ENCODE measurements at places on chromosomes 2 and 18. TPM values are rescaled to one million over a fixed set of nuclear protein-coding genes. Genes with fewer than 3 reads are reported as not detected.

DNA sequence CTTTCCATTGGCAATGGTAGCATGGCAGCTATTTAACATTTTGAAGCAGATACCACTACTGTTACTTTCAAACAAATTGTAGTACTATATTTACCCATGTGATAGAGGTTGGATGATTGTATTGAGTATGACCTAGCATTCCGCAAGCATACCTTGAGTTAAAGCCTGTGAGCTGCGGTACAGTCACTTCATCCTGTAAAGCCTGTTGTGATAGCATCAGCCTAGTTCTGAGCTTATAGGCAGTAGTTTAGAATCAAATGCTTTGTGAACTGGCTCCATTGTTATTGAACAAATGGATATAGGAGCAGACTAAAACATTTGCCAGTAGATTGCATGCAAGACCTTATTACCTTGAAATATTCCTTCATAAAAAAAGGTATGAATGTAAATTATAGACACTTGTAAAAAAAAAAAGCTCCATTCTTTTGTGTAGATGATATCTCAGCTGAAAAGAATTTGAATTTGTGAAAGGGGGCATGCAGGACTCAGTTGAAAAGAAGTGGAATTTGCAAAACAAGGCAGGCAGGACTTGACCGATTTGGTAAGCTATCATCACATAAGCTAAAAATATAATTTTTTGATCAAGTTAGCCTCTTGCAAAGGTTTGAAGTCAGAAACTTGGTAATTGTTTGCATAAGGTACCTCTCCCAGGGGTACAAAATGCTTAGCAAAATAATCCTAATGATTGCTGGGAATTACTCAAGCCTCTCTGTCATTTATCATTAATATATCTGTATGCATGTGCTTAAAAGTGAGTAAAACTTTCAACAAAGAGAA, 138.5 kb upstream of the ITGA4 start:
- H3K27me3 ChIP-seq: no peaks in the 10 kb centered on the region
- H3K36me3 ChIP-seq: no peaks in the 10 kb centered on the region
- no peaks in the 10 kb centered on the region for H3K4me1 ChIP-seq
- H3K27ac ChIP-seq: no peak overlapping the region

DNA sequence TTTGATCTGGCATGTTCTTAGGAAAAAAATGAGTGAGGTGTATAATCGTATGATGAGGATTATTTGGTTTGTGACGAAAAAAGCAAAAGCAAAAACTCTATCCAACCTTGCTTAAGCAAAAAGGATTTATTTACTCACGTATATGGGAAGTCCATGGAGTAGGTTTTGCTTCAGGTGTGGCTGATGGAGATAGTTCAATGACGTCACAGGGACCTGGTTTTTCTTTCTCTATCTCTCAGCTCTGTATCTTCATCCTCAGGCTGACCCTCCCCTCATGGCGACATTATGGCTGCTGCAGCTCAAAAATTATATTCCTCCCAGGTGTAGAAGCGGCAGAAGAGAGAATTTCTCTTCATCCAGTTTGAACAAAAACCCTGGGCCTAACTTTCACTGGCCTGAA, 8.9 kb downstream of the TMSB10 start:
- no peaks in the 10 kb centered on the region for H3K36me3 ChIP-seq
- DNase-seq: no peak
- no peak overlapping the region for H3K4me3 ChIP-seq
- no peaks in the 10 kb centered on the region for H3K27me3 ChIP-seq
- peaks cover 6% of the 10 kb centered on the region for H3K4me1 ChIP-seq
- no peak overlapping the region for H3K27ac ChIP-seq

- no peaks in the 10 kb centered on the region for H3K36me3 ChIP-seq
- no peak overlapping the region for H3K27ac ChIP-seq
- H3K4me1 ChIP-seq: no peaks in the 10 kb centered on the region
- no peak overlapping the region for H3K4me3 ChIP-seq
Observed at GRCh38 chr2:28172114-28172898, 220.4 kb upstream of the FOSL2 start.

DNA sequence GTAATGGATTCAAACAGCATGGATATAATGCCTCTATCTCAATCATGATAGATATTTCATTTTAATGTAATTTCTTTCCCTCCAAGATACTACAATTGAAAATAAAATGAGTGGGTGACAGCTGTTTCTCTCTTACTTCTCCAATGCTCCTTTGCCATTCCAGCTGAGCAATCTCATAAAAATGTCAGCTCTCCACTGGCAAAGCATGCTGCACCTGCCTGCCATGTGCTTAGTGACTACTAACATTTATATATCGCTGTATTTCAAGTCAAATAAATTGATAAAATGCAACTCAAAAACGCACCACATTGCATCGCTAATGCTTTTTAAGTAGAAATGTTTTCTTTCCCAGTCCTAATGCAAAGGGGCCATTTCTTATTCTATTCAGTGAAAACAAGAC, 1093.9 kb downstream of the CBLN2 start:
- no peaks in the 10 kb centered on the region for H3K4me1 ChIP-seq
- H3K27ac ChIP-seq: no peak overlapping the region
- no peaks in the 10 kb centered on the region for H3K27me3 ChIP-seq
- no peak for DNase-seq

UGT1A4 gene
- not detected for total RNA-seq

RNU2-63P gene
- not detected for total RNA-seq

Measured in lung (tissue), 17 donors.